ENCODE measurements at places on chromosomes 1 and 21.

- no peak for DNase-seq
Observed at GRCh38 chr1:219505886-219506285, 107.0 kb downstream of the ZC3H11B start.

DNA sequence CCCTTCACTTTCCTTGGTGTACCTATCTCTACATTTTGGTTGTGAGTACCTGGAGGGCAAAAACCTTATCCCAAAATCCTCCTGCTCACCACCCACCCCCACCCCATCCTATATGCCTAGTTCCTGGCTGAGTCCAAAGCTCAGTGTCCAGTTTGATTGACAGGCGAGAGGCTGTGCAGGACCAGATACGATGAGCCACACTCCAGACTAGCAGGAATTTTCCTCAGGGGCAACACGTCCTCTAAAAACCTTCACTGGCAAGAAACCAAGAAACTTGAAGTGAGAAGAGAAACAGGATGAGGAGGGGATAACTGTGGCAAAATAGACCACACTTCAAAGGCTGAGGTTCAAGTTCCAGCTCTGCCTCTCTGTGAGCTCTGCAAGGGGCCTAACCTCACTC is 1.1 kb upstream of the SLAMF8 start:
- DNase-seq: no peak

GRCh38 chr1:230327892-230328284 is 98.2 kb downstream of the PGBD5 start:
- DNase-seq: peak; percentile 15

- no peak for DNase-seq
Observed at GRCh38 chr1:91080650-91081049, 58.8 kb upstream of the ZNF644 start.

- no peak for DNase-seq
Observed at GRCh38 chr1:17338706-17339493, 30.9 kb downstream of the PADI4 start.

DNA sequence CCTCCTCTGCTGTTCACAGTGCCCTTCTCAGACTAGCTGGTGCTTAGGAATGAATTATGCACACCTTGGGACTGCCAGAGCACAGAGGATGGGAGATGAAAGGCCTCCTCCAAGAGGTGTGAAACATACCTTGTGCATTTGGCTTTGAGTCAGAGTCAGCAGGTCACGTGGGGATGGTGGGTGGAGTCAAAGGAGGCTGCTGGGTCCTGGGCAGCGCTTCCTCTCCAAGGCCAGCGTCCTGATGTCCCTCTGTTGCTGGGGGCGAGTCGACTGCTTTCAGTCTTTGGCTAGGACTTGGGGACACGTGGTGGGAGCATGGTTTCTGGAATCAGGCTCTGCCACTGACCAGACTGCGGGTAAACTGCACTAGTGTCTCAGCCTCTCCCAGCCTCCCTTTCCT is 91.2 kb downstream of the AJAP1 start:
- no peak for DNase-seq

GRCh38 chr1:9249534-9250410 is 15.2 kb downstream of the H6PD start:
- DNase-seq: no peak
